Right forelimb (tissue), 1 donor: ENCODE measurements at places on chromosomes 16 and 17.
A peak's percentile ranks its signal among the peaks of the same experiment; 100 is the strongest.

GRCh38 chr16:65446427-65446826, 324.6 kb upstream of the CDH11 start:
- no peak for DNase-seq

DNA sequence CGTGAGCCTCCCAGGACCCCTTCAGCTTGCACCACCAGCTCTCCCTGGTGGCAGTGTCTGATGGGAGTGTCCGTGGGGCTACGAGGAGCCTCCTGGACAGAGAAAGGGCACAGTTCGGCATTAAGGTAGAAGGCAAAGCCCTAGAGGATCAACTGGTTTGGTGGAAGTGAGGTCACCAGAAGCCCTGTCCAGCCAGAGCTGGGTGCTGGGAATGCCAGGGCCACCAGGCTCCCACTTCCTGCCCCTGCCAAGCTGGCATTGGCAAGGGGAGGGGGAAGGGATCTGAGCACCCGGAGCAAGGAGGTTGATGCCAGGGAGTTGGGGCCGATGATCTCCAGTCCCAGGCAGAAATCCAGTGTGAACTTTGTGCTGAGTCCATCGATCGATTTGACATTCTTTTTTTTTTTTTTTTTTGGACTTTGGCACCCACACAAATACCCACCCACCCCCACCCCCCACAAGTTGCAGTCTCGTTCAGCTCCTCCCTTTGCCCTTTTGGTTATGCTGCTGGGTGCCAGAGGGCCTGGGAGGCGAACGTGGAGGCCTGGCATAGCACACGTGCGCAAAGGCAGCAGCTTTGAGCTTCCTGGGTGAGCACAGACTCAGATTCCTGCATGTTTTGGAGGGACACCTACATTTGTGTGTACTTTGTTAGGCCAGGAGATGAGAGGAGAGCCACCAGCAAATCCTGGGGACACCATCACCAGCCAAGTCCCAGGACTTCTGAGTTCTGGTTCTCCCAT, 2.1 kb downstream of the NHERF1 start:
- no peak for DNase-seq

DNA sequence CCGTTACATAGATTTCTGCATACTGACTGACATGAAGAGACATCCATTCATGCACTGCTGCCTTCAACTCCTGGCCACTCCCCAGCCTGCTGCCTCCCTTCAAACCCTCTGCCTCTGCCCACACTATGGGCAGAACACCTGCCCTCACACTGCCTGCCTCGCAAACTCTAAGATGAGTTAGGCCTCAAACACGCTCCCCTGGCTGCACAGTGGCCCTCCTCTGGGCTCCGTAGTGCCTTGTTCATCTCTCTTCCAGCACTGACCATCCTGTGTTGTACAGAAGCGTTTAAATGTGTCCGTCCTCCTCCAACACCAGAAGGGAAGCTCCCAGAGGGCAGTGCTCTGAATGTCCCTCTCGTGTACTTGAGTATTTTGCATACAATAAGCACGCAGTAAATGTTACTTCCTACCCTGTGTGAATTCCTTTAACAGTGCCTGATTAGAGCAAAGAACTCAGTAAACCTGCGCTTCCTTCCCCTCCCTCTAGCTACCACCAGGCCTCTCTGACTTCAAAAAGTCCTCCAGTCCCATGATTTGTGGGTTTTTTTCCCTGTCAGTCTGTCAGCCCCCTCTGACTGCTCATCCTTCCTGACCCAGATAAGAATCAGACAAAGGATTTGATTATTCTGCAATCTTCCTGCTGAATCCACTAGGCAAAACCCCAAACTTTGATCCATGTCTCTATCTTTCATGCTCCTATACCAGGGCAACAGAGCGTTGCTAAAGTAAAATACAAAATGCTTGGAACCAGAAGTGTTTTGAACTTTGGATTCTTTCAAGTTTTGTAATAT, 3.9 kb downstream of the DHX33 start:
- DNase-seq, result no peak

DNA sequence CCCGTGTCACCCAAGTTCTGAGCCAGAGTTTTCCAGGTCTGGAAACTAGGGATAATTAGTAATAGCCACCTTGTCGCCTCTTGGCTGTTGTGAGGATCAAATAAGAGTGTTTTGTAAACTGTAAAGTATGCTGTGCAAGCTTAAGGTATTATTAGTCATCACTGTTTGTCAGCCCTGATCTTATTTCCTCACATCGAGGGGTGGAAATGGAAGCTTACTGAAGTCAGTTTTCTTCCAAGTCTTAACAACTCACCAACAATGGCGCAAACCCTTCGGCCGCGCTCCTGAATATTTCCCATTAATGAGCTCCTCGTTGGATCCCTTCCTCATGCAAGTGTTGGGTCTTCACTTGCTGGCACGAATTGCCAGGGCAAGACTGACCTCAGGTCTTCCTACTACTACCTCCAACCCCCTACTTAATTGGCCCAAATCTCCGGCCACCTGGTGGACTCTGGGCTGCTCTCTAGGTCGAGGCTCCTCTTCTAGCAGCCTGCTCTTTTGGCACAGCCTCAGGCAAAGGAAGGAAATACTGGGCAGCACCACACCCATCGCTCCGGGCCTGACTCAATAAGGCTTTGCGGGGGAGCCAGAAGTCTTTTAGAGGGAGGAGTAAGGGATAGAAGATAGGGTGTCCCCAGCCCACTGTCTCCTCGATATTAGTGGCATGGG, 885 bp upstream of the SLC35B1 start:
- no peak for DNase-seq

DNA sequence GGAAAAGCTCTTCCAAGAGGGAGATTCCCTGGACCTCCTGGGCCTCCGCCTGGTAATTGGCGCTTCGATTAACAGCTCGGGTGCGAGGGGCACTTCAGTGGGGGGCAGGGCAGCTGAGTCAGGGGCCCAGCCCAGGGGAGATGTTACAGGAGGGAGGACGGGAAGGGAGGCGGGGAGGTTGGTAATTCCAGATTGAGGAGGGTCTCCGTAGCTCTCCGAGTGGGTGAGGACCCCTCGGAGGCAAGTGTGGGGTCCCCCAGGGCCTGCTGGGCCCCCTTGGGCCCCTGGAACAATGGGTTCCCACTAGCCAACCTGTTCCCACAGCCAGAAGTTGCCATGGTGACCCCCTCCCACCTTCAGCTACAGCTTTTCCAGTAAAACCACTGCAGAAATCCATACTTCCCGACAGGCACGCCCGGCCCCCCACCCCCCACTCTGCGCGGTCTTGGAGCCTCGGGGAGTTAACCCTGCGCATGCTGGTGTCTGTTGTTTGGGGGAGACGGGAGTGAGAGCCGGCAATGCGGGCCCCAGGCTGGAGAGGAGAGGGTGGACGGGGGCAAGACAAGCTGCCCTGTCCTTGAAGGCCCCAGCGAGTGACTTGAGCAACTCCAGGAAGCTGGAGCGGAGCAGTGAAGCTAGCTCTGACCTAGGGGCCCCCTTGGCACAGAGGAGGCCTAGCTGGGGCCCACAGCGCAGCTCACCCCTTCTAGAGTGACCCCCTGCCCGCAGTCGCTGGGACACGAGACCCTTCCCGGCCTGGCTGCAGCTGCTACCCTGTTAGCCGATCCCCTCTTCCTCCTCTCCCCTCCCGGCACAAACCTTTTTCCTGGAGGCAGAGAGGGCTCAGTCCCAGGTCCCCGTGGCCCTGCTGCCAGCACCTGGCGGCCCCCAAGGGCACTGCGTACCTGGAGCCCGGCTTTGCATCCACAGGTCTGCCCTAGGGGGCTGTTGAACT, 37.8 kb downstream of the TMEM235 start:
- peak; percentile 82 for DNase-seq

- DNase-seq, result no peak
Observed at GRCh38 chr17:16989953-16990860, 18.3 kb upstream of the TNFRSF13B start.

DNA sequence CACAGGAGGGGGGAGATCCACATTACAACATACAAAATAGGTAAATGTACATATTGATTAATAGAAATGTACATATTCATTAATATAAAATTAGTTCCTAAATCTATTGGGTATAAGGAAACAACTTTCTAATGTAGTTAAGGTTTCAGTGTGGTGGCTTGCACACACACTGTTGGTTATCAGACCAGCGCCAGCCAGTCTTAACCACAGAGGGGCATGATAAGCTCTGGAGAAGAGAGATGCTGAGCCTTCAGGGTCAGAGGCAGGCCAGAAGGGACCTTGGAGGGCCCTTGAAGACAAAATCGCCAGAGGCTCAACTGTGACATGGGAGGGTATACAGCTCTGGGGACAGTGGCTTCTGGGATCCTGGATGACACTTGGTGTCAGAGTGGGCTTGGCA, 10.9 kb upstream of the ZFP90 start:
- no peak for DNase-seq

- no peak for DNase-seq
Observed at GRCh38 chr17:18124345-18125126, 16.0 kb downstream of the MYO15A start.

GRCh38 chr16:66175636-66176035, 190.9 kb upstream of the CDH5 start:
- no peak for DNase-seq

- no peak for DNase-seq
Observed at GRCh38 chr17:55582897-55583296, 71.6 kb upstream of the SMIM36 start.

- no peak for DNase-seq
Observed at GRCh38 chr16:31876951-31877828, 3.6 kb downstream of the ZNF267 start.

GRCh38 chr17:14745541-14745940, 444.7 kb downstream of the HS3ST3B1 start:
- no peak for DNase-seq

- DNase-seq, result no peak
Observed at GRCh38 chr17:19686400-19687090, 29.8 kb downstream of the SLC47A2 start.

DNA sequence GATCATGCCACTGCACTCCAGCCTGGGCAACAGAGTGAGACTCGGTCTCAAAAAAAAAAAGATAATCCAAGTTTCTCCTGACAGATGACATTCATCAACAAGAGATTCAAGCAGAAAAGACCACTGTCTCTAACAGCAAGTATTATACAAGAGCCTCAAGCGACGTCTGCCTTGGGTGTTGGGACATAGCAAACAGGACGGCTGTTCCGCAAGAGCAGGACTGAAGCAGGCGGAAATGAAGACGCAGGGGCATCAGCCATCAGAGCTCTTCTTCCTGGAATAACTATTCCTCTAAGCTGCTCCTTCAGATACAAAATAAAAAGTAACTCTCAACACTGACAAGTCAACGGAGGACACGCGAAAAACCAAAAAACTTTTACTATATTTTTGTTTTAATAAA, 54.0 kb downstream of the ANKRD11 start:
- no peak for DNase-seq

DNA sequence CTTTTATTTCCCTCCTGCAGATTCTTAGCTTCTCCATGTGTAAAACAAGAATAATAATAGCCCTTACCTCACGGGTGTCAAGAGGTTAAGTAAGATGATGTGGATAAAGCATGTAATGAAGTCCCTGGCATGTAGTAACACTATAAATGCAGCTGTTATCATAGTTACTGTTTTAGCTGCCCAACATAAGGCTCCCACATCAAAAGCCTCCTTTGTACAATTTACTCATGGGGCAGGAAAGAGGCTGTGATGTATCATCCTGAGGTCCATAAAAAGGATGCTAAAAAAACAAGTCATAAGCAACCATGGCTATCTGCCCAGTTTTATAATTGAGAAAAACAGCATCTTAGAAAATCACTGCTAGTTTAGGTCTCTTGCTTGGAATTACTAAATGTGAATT, 339.7 kb downstream of the CA10 start:
- DNase-seq, result no peak

- DNase-seq, result no peak
Observed at GRCh38 chr17:46915596-46915995, 7.4 kb upstream of the GOSR2 start.

GRCh38 chr17:27974531-27975145, 67.8 kb upstream of the NLK start:
- DNase-seq, result no peak

- no peak for DNase-seq
Observed at GRCh38 chr16:47634727-47635126, 173.6 kb downstream of the PHKB start.

GRCh38 chr16:17459903-17460521, 10.7 kb downstream of the XYLT1 start:
- DNase-seq, result no peak
